ENCODE measurements at places on chromosomes 6 and 20.

- DNase-seq = peak; percentile 66
These were observed at the start of gene NKAPL for GRCh38 chr6:28258877-28259777. TSS of gene NKAPL (plus strand) at chr6:28259297. CDS start at chr6:28259372, 75 bp downstream.

DNA sequence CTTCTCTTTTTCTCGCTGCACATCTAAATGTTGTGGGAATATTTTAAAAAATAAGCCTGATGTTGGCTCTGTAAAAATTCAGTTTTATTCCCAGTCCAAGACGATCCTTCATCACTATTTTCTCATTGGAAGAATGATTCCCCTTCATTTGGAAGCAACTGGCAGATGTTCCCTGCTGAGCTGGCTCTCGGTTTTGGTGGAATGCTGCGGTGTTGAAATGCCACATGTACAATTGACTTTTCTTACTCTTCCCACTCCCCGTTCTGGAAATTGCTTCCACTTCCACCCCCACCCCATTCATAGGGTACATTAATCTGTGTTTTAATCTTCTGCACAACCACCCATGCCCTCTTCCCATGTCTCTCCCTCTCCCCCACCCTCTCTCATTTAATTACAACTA, 496.3 kb upstream of the MAP3K7 start:
- peak; percentile 33 for DNase-seq

DNA sequence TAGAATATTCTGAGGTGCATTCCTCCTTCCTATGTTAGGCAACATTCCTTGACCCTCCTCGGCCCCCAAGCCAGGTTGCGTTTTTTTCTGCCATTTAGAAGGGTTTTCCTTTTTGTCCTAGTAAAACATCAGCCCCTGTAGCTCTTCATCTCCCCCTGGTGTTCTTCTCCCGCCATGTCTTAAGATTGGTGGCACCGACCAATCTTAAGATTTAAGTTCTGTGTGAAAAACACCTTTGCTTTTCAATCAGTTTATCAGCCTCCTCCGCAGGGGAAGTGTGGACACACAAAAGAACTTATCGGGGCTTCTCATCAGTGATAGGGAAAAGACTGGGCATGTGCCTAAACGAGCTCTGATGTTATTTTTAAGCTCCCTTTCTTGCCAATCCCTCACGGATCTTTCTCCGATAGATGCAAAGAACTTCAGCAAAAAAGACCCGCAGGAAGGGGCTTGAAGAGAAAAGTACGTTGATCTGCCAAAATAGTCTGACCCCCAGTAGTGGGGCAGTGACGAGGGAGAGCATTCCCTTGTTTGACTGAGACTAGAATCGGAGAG, 719 bp upstream of the EDN1 start:
- DNase-seq = peak; percentile 68

DNA sequence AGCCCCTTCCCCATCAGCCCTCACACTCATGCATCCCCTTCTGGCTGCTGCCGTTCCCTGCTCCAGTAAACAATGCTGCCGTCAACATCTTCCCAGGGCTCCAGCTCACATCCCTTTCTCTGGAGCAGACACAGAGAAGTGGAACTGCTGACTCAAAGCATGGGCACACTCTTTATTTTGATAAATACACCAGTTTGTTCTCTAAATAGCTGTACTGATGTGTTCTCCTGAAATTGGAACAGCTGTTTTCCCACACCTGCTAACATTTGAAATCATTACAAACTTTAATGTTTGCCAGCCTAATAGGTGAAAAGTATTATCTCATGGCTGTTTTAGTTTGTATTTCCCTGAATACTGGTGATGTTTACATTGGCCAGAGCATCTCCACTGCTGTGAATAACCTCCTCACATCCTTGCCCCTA, 102.1 kb upstream of the NXT1 start:
- no peak for DNase-seq

GRCh38 chr6:100915876-100916275, 34.7 kb upstream of the ASCC3 start:
- no peak for DNase-seq

- no peak for DNase-seq
These were observed 328.6 kb upstream of the SYNCRIP start for GRCh38 chr6:85971238-85971637.

- no peak for DNase-seq
These were observed 387.7 kb upstream of the SASH1 start for GRCh38 chr6:147954938-147955337.

DNA sequence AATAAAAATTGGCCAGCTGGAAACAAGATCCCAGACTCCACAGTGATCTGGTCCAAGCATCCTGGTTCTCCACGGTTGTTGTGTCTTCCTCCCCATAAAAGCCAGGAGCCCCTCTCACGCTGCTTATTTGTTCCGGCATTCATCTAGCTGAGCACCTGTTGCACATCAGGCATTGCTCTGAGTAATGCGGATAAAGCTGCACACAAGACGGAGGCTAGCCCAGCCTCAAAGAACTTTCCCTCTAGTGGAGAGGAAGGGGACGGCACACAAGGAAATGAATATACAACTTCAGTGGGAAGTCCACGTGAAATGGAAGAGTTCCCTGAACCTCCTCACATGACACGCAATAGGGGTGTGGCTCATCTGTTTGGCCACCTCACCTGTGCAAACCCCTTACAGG, 30.3 kb upstream of the NXT1 start:
- peak; percentile 40 for DNase-seq

DNA sequence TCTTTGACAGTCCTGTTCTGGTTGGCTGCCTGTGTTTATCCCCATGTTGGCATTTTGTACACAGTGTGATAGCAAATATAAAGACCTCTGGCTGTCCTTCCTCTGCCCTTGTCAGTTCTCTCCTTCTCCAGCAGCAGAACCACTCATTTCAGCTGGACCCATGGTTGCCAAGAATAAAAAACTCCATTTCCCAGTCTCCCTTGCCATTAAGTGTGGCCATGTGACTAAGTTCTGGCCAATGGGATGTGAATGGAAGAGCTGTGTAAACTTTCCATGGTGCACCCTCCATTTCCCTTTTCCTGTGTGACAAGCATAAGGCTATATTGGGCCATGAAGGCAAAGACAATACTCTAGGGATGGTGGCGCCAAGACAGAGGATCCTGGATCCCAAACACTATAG, 78.4 kb upstream of the TBC1D7 start:
- peak; percentile 15 for DNase-seq

DNA sequence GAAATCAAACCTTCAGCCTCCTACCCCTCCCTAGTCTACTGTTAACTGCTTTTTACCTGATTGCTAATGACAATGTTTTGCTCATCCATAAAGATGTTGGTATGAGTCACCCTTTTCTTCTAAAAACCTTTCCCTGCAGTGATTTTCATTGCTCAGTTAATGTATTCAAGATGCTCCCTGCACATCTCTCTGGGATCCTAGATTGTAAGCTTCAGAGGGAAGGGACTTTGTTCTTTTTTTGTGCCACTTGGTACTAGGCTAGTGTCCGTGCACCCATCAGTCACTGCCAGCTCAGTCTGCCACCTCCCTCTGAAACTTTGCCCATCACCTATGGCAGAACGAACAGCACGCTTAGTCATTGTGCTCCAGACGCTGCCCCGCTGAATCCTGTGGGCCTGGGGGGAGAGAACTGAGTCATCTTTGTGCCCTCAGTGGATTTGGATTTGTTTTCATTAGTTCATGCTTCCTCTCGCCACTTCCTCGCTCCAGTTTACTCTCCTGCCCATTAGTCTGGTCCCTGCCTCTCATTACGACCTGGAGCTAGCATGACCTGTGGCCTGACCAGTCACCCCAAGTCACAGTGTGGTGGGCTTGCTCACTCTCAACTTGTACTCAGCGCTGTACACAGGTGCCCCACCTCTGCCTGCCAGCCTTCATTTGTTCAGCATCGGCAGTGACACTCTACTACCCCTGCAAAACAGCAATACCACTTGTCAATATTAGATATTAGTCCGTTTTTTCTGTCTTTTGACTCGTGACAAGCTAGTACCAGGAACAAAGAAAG, 78.0 kb upstream of the TMEM181 start:
- peak; percentile 71 for DNase-seq

- peak; percentile 90 for DNase-seq
These were observed at the start of gene CALHM5 for GRCh38 chr6:116511424-116512110. TSS of gene CALHM5 (plus strand) at chr6:116511639. CDS start at chr6:116511697, 58 bp downstream.

DNA sequence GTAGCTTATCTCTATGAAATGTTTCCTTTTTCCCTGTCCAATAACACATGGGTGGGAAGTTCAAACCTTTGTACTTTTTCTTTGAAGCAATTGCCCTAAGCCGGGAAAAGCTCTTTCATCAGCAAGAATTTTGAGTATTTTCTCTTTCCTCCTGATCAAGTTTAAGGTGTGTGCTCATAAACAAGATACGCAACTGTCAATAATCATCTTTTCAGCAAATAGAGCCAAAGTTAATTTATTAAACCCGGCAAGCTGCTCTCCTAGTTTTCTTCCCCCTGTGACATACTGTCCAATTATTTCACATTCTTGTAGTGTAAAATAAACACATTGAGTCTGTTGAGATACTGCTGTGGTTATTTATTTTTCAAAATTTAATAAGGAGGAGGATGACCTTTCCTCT, 194.4 kb downstream of the EDN1 start:
- DNase-seq = no peak

DNA sequence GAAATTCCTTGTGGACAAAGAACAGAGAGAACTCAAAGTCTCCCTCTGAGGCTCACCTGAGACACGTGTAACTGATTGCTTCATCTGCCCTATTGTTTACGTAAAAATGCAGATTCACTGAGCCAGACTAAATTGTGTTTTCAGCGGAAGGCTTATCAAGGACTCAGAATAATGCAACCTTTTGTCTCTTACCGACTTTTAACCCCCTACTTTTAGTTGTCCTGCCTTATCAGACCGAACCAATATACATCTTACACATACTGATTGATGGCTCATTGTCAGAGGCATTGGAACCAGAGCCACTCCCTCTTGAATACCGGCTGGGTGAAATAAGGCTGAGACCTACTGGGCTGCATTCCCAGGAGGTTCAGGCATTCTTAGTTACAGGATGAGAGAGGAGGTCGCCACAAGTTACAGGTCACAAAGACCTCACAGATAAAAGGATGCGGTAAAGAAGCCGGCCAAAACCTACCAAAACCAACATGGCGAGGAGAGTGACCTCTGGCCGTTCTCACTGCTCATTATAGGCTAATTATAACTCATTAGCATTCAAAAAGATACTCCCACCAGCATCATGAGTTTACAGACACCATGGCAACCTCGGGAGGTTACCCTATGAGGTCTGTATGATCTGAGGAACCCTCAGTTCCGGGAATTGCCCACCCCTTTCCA, 95.5 kb upstream of the ZNF184 start:
- no peak for DNase-seq

Measured in AG10803 (cell line).